Activated T-cell treated with anti-CD3 and anti-CD28 coated beads, Interleukin-2, amount 50 U/mL, for 4 hours (primary cell): ENCODE measurements at places on chromosomes 6 and 20. TPM values are rescaled to one million over a fixed set of nuclear protein-coding genes. Genes with fewer than 3 reads are reported as not detected.

HLA-DQB1 gene
- total RNA-seq: 3.8 TPM

OOEP gene
- total RNA-seq: 0.38 TPM

RBM24 gene
- not detected for total RNA-seq

SYTL3 gene
- 72.6 TPM for total RNA-seq

DNA sequence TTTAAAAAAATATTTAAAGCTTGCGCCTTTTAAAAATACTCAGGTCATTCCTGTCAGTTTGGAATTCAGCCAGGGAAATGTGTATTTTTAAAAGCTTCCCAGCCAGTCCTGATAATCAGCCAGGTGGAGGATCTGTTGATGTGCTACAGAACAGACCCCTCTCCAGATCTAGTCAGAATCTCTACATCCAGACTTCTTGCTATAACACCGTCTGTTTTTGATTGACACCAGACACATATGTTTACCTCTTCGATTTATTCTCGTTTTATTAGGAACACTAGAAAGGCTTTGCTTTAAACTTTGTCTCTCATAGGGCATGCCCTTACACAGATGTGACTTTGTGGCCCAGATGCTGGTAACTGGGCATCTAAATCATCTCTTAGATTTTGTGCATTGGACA is 11.7 kb downstream of the PARD6B start:
- DNase-seq: no peak

DNA sequence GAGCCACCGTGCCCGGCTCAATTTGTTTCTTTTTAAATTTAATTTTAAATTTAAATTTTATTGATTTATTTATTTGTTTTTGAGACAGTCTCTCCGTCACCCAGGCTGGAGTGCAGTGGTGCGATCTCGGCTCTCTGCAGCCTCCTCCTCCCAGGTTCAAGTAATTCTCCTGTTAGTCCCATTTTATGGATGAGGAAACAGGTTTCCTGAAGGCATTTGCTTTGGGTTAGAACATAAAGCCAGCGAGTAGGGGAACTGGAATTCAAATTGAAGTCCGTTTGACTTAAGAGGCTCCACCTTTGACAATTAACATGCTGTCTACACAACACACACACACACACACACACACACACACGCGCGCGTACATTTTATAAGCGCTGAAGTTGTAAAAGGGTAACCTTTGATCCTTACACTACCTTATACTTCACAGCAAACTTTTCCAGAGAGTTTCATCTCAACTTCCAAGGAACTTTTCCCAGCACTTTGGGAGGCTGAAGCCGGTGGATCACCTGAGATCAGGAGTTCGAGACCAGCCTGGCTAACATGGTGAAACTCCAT is 232.0 kb downstream of the BCAS1 start:
- no peak for DNase-seq

DNA sequence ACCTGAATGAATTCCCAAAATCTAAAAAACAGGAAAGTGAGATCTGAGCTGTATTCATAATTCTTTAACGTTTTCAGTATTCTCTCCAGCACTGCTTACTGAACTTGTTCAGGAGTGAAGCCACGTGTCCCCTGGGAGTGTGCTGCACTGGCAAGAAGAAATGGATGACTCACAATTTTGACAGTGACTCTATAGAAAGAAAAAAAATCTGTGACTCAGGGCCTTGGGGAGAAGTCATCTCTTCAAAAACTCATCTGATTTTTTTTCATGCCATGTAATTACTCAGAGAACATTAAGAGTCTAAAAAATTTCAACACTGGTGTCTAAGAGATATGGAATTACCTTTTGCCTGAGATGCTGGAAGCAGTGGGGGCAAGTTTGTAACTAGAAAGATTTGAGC is 39.7 kb downstream of the ANKEF1 start:
- no peak for DNase-seq

DNA sequence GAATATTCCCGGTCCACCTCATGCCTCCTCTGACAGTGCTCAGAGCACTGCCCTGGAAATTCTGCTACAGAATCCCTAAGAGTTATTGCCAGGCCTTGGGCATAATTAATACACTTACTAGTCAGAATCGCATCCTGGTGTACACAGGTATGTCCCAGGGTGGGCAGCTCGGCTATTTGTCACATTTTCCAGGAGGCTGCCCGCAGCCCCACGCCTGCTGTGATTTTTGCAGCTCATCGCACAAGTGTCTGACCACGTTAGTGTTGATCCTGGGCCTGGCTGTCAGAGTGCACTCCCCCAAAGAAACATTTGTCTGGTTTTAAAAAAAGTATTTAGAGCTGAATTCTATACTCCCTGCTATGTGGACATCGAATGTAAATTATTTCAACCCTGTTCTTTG is 105.4 kb downstream of the CD83 start:
- DNase-seq: no peak

GRCh38 chr6:154933181-154933827 is 61.8 kb upstream of the TIAM2 start:
- DNase-seq: no peak

DNA sequence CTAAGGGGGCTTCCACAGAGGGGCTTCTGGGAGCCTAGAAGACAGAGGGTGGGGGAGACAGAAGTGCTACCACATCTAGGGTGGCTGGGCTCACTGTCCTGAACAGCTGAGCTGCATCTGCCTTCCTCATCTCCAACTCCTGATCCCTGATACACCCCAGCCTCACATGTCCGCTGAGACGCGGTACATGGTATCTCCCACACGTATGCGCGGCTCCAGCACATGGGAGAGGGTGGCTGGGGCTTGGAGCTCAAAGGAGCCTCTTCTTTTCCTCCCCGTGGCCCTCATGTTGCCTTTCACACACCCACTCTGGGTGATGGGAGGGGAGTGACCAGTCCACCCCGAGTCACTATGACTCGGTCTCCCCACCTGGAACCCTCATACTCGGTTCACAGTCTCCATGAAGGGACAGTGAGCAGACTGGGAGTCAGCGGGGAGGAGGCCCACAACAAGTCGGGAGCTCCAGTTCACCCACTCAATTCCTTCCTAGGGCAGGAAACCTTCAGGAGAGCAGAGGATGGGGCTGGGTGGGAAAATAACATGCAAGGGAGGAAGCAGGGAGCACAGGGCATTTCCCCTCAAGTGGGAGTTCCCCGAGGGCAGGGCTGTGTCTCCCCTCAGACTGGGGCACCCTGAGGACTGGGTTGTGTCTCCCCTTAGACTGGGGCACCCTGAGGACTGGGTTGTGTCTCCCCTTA is 61.7 kb downstream of the MRPL14 start:
- DNase-seq: no peak

GRCh38 chr6:44235891-44236516 is 10.9 kb upstream of the HSP90AB1 start:
- DNase-seq: no peak
